NCI-H1930 (cell line): ENCODE measurements at places on chromosomes 11 and 22.

GRCh38 chr22:37218399-37218770 lies 6.1 kb upstream of the SSTR3 start:
- no peak for DNase-seq

DNA sequence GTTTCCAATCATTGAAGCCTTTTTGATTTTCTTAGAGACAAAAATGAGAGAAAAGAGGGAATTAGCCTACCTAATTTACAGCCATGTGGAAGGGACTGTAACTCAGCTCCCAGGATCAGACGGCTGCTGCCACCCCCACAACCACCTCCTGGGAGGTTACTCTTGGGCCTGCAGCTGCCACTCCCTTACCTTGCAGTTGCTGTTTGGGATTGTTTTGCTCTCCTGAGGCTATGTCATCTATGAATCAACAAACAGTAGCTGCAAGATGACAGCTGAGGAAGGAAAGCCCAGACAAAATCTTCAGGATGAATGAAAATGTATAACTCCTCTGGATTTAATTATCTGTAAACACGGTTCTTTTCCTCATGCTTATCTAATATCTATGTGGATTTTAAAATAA lies 28.0 kb upstream of the ZC3H12C start:
- DNase-seq, result no peak

- DNase-seq, result no peak
Observed at GRCh38 chr11:32069361-32070058, 21.4 kb upstream of the RCN1 start.

GRCh38 chr11:120235024-120235628 lies 4.8 kb upstream of the POU2F3 start:
- peak; percentile 35 for DNase-seq

- DNase-seq, result no peak
Observed at GRCh38 chr22:35126993-35127392, 61.0 kb downstream of the ISX start.

DNA sequence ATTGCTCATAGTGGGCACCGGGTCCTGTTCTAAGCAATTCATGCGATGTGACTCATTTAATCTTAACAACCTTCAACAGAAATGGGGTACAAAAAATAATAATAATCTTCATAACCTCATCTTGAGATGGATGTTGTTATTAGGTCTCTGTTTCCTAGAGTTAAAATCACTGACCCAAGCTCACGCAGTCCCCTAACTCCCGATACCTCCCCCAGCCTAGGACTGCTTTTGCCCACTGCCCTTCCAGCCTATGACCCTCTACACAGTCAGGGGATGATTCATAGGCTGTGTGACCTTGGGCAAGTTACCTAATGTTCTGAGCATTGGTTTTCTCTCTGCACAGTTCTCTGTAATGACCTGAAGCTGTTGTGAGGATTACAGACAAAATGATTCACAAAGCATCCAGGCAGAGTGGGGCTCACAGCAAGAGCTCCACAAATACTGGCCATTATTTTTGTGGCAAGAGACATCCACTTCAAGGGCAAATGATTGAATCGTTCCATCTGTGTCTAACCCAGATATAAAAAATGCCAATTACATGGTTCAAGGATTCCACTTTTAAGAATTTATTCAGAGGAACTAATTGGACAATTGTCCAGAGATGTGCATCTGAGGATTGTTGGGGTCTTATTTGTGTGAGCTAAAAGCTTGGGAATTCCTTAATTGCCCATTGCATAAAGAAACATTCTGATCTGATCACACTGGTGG lies 20.0 kb downstream of the MTFP1 start:
- DNase-seq, result no peak

DNA sequence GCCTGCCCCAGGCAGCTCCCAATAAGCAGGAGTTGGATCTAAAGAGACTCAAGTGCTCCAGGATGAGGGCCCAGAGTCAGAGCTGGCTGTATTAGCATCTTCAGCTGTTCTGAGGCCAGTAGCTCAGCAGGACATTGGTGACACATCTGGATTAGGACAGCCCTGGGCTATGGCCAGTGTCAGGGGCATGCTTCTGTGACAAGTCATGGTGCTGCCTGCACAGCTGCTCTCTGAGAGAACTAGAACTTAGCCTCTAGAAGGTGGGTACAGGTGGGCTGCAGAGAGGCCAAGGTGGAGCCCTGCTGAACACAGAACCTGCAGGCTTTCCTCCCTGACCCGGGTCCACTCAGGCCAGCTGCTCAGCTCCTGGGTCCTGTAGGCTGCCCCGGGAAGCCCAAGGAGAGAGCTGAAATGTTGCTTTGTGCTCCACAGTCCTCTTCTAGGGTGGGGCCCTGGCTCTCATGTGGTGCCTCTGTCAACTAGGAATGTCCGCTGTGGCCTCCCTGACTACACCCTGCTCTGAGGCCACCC lies 426.9 kb downstream of the SOX6 start:
- DNase-seq, result no peak

- DNase-seq, result no peak
Observed at GRCh38 chr22:22714600-22715335, 70.4 kb downstream of the GGTLC2 start.

DNA sequence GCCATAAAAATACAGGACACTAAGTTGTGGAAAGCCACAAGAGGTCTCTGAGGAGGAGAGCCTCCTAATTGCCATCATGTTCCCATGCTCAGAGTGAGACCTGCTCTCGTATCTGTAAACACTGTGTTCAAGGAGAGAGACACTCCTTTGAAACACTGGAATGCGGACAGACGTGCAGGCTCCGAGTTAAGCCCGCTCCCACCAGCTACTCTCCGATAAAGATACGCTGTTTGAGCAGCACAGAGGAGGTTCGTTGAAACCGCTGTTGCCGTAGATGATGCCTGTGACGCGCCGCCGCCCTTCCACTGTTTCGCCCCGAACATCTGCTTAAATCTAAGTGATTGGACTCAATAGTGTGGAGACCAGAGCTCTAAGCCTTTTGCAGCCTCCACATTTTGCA lies 25.1 kb downstream of the NUP50 start:
- no peak for DNase-seq

DNA sequence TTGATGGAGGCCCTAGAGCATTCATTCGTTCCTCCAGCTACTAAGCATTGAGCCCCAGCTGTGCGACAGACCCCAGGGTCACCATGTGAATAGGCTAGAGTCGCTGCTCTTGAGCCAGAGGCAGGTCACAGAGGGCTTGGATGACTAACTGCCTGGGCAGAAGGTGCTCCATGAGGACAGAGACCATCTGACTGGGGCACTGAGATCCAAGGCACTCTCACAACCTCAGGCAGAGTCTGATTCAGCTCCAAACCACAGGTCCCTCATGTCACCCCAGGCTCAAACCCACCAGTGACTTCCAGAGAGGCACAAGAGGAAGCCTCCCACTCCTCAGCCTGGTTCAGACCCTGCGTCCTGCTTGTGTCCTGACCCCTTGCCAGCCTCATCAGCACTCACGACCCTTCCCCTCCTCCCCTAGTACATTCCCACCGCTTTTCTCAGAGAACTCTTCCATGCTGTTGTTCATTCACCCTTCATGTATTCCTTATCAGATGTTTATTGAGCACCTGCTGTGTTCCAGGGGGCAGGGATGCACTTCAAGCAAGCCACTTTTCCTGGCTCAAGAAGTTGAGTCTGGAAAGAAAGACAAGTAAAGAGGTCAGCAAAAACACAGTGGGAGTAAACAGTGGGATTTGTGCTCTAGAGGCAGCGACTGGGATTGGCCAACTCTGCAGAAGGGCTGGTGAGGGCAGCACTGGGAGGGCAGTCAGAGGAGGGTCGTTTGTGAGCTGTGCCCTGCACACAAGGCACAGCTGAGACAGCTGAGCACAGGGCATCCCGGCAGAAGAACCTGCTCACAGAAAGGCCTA lies 9.3 kb downstream of the OAF start:
- DNase-seq, result no peak

DNA sequence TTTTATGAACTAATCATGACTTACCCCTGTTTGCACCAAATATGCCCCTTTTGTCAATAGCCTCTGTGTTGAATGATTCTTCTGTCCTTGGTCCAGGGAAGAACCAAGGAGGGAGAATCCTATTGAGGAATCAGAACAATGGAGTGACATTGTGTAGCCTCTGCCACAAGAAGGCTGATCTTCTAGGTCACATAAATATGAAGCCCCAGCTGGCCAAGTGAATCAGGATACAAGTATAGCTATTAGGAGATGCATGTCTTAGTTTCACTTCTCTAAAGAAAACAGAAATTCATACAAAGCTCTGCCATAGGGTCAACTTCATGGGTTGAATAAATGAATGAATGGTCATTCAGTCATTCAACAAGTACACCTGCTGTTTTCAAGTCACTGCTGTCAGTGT lies 118.2 kb upstream of the BLID start:
- no peak for DNase-seq

DNA sequence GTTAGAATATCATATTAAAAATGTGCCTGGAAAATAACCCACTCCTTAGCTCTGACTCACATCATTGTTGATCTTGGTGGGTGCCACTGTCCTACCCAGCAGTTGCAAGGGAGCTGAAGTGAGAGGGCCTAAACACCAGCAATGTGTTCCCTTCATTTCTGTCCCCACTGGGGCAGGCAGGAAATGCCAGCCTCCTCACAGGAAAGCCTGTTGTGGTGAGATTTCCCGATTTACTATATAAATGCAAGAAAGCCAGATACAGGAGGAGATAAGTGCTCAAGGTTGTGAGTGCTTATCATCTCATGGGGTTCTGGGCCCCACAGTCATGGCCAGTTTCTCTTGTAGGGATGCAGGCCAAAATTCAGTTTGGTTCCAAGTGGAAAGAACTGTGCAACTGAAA lies 15.8 kb upstream of the FLI1 start:
- DNase-seq, result no peak

GRCh38 chr22:46849101-46849500 lies 86.7 kb downstream of the TBC1D22A start:
- DNase-seq, result no peak

DNA sequence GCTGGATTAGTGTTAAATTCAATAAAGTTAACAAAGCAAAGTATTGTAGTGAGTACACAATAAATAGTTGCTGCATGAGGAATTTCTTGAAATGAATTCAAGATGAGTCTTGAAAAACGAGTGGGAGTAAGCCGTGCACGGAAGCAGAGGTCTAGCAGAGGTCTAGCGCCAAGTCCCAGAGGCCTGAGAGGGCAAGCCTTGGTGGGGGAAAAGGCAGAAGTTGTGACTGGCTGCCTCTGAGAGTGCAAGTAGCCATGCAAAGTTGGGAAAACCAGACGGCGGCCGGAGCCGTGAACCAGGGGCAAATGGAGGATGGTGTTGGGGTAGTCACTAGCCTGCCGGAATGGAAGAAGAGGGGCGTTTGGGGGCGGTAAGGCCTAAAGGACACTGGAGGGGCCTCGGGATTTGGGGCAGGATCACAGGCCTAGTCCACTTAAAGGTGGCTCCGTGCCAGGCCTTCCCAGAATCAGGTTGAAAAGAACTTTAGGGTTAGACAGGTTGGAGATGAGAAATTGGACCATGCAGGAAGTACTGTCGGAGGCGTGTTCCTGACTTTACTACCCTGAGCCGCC lies 379 bp upstream of the SLC3A2 start:
- DNase-seq, result no peak

GRCh38 chr22:24855794-24856193 lies 49.8 kb downstream of the SGSM1 start:
- DNase-seq, result no peak

- DNase-seq, result no peak
Observed at GRCh38 chr22:48952256-48953102, 875.2 kb downstream of the BRD1 start.

- DNase-seq, result no peak
Observed at GRCh38 chr11:61954106-61954850, 4.1 kb downstream of the BEST1 start.

DNA sequence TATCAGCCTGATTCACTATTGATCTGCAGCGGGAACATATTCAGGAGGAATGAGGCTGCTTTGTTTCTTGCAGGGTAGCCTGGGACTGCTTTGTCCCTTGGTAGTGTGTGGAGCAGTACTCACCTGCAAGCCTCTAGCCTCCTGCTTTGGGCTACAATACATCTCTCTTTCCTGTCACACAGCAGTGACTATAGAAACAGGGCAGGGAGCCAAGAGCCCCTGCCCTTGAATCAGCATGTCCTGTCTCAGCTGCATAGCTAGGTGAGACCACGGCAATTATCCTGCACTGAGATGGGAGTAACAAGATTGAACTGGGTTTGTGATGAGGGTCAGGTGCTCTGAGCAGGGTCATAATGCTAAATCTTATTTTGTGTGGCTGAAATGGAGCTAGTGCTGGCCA lies 191.9 kb downstream of the NELL1 start:
- DNase-seq, result no peak

DNA sequence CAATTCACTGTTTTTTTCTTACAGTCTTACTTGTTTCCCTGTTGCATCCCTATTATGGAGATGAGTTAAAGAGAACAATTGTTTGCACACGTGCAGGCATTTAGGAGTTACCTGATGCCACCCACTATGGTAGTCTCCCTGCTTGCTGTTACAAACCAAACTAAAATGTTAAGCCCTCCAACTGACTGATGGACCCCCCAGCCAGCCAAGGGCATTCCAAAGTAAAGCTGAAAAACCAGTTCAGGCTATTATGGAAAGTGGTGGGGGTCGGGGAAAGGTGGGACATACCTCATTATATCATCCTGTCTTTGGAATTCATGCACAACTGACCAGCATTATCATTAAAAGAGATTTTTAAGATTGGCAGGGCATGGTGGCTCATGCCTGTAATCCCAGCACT lies 47.0 kb upstream of the GNAZ start:
- no peak for DNase-seq

GRCh38 chr22:46076651-46077339 lies 73.5 kb upstream of the PPARA start:
- DNase-seq, result no peak

- DNase-seq, result no peak
Observed at GRCh38 chr22:23889620-23890019, 4.6 kb upstream of the MIF start.

DNA sequence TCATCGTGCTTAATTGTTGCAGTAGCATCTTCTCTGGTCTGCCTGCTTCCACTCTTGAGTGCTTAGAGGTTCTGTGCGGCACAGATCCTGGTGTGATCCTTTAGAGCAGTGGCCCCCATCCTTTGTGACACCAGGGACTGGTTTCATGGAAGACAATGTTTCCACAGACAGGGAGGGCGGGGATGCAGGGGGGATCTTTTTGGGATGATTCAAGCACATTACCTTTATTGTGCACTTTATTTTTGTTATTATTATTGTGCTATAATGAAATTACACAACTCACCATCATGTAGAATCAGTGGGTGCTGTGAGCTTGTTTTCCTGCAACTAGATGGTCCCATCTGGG lies 76.8 kb upstream of the SHANK2 start:
- DNase-seq, result no peak

- DNase-seq, result no peak
Observed at GRCh38 chr11:134558916-134559601, 147.0 kb upstream of the B3GAT1 start.
